NCI-H1417 treated with DMSO at 0.1 percent for 48 hours (cell line): ENCODE measurements at places on chromosomes 7 and 10.

DNA sequence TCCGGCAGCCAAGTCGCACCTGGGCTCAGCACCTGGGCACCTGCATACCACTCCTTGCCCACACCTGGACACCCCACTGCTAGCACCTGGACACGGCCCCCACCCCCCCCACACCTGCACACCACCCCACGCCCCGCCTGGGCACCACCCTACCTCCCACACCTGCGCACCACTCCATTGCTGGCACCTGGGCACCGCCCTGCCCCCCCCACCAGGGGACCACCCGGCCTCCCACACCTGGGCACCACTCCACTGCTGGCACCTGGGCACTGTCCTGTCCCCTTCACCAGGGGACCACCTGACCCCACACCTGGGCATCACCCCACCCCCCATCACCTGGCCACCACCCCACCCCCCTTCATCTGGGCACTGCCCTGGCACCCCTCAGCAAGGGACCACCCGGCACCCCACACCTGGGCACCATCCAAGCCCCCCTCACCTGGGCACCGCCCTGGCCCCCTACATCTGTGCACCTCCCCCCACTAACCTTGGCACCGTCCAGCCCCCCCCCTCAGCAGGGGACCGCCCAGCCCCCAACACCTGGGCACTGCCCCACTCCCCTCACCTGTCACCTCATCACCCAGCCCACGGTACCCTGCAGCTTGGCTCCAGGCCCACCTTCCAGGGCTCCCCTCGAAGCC is 33.8 kb upstream of the RNF32 start:
- no peak for DNase-seq

DNA sequence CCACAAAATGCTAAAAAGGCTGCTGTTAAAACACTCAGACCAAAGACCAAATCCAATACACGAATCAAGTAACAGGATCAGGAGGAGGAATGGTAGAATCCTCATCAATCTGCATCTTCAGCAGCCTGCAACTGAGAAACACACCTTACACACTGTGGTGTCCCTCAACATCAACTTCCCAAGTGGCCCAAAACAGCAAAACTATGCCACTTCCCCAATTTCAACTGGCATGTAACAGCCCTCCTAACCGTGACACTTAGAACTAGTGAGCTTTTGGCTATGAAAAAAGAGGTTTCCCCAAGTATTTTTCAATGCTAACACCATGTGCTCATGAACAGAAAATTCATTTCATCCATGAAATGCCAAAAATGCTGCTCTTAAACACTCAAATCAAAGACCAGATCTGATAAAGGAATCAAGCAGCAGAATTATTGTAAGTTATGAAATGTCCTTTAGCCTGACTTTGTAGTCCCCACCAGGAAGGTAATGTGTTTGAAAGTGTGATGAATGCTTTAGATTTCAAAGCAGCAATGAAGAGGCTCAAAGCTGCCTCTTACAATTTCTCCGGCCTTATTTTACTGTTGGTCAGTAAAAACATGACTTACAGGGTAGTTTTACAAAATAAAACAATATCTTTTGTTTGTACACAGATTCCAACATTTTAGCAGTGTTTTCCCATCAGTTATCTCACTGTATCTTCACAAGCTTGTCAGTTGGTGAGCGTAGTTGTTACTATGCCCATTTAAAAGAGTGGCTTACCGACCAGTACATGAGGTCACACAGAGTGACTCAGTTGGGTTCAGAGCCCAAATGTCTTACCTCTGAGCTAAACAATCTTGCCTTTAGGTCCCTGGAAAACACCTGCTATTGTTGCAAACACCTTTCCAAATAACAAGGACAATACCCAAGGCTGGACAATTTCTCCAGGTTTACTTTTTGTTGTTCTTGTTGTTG is 65.7 kb upstream of the ASAH2 start:
- DNase-seq, result no peak

DNA sequence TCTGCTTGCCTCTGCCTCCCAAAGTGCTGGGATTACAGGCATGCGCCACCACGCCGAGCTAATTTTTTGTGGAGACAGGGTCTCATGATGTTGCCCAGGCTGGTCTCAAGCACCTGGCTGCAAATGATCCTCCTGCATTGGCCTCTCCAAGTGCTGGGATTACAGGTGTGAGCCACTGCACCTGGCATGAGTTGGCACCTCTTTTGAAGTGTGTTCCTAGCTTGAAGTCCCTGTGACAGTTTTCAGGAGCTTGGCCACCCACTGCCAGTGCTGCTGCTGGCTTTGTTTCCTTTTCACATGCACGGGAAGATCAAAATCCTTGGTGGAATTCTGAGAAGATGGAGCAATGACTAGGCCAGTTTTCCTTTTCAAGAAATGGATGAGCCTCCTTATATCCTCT is 126.3 kb downstream of the NRP1 start:
- DNase-seq, result no peak

DNA sequence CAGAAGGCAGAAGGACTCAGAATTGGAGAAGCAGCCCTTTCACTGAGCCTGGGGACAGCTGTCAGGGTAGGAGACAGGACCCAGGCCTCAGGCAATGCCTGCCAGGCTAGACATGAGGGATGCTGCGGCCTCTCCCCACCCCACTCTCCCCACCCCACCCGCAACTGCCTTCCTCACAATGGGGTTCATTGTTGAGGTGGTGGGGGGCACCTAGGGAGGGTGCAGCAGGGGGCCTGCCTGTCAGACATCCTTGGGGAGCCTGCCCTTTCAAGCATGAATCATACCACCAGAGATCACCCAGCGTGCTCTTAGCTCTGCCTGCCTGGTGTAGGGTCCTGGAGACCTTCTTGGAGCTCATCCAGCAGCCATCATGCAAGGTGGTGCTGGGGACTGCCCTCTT is at the start of gene C10orf62:
Gene C10orf62 (plus strand): TSS at position 243 of the 400 bp plus-strand sequence. CDS start 177 bp downstream, outside the sequence.
- DNase-seq, result no peak

DNA sequence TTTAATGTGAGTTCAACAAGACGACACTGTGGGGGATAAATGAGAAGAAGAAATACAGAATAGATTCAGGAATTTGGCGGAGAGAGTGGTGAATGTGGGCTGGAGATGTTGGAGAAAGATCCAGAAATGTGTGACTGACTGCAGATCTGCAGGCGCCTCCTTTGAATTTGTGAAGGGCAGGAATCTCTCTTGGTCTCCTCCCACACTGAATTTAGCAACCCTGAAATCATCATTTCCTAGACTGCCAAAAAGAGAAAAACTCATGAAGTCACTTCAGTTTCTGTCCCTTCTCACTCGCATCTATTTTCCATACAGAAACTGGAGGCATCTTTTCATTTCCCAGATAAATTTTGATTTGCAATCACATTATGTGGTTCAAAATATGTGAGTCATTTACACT is 128.7 kb downstream of the GNAI1 start:
- DNase-seq, result no peak

- DNase-seq, result no peak
Measured at GRCh38 chr10:101745074-101745696, 30.7 kb downstream of the FGF8 start.

- no peak for DNase-seq
Measured at GRCh38 chr7:69412331-69413146, 185.7 kb upstream of the AUTS2 start.

DNA sequence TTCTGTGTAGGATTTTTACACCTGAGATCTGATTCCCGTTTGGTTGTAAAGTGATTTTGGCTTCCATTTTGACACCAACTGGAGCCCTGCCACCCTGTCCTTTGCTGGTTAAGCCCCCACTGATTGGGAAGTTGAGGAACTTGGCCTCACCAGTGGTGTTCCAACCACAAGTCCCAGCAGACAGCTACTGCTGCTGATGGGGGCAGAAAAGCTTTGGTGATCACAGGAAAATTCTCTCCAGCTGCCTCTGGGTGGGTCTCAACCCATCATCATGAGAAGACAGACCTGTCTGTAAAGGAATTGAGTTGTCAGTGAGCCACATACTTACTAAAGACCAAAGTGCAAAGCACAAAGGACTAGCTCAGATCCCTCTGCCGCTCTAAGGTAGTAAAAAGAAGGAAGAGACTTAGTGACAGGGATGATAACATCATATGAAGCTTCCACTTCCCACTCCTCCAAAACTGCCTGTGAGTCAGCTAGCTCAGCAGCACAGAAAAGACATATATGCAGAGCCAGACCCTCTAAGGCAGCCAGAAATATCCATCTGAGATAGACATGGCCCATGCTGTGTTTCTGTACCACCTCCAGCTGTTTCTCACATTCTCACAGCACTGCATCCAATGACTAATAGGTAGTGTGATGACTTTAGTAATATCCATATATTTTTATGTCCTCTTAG is 22.4 kb upstream of the LRRC17 start:
- no peak for DNase-seq

GRCh38 chr7:108190891-108191290 is 60.7 kb upstream of the LAMB4 start:
- no peak for DNase-seq

GRCh38 chr7:121561717-121562116 is 165.6 kb upstream of the FAM3C start:
- DNase-seq, result no peak
